ENCODE measurements at places on chromosomes 12 and 14.

DNA sequence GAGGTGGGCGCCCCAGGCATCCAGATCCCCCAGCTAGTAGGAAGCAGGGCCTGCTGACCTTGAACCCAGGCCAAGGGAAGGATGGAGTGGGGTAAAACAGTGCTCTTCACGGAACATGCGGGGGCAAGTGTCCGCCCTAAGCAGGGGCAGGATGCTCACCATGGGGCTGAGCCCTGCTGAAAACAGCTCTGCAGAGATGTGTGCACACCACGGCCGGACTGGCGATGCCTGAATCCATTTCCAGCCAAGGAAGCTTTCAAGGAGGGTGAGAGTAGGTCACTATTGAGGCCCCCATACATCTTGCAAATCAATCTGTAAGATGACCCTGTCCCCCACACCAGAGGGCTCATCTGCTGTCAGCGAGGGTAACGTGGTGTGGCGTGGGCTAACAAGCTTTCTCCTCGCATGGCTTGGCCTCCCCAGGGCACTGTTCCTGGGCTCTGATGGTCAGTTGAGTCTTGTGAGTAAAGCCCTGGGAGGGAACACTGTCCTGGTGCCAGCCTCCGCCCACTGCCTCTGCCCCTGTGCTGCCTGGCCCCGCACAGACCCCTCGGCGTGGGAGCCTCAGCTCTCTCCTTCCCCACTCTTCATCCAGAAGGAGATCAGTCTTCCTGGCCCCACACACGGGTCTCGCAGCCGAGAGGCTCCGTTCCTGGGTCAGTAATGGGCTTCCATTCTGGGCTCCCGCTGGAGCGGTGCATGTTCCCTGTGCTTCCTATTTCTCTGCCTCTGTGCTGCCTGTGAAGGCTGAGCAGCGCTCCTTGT is 69.1 kb downstream of the CCDC92 start:
- DNase-seq = no peak

DNA sequence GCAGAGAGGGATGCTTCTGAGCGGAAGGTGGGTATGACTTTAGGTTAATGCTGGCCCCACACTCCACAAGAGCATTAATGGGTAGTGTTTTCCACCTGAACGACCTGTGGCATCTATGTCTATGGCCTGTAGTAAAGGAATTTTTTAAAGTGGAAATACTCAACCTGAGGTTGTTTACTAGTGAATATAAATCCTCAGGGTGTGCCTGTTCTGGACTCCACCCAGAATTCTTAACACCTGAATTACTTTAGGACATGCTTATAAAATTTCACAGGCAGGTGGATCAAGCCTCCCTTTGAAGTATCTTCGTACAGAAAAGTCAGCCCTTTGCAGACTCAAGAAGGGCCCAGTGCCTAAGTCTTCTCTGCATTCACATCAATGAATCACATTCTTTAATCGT is 196.1 kb downstream of the ESR2 start:
- DNase-seq = no peak

- peak; percentile 59 for DNase-seq
Observed at GRCh38 chr14:96086032-96086431, 46.9 kb downstream of the C14orf132 start.

DNA sequence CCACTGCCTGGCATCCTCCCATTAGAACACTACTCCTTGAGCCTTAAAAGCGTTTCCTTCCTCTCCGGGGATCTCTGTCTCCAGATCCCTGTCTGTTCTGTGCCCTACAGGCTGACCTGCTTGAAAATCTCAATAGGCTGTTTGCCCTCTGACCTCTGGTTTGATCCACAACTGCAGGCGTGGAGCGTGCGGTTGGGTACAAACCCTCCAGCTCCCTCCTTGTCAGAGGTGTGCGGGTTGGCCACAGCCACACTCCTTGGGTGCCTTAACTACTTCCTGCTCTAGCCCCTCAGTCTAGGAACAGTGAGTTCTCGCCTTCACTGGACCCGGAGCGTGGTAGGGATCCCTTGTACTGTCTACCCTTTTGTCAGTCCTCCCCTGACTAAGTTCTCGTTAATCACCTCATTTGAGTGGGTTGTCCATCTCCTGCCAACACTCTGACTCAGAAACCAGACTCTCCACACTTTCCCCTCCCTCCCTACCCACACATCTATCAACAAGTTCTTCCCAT is 33.1 kb downstream of the CMKLR1 start:
- DNase-seq = peak; percentile 15

DNA sequence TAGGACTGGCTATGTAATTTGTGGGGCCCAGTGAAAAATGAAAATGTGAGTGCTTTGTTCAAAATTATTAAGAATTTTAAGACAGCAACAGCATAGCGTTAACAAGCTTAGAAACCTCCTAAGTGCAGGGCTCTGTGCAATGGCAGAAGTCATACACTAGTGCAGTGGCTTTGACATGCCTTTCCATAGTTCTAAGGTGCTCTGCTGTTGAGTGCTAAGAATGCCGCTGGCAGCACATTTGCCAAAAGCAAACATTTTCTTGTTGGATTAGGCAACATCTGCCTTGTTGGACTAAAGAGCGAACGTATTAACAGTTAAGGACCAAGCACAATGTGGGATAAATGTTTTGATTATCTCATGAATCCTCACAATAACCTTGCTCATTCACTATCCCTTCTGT is 244.9 kb upstream of the PDE3A start:
- DNase-seq = no peak

DNA sequence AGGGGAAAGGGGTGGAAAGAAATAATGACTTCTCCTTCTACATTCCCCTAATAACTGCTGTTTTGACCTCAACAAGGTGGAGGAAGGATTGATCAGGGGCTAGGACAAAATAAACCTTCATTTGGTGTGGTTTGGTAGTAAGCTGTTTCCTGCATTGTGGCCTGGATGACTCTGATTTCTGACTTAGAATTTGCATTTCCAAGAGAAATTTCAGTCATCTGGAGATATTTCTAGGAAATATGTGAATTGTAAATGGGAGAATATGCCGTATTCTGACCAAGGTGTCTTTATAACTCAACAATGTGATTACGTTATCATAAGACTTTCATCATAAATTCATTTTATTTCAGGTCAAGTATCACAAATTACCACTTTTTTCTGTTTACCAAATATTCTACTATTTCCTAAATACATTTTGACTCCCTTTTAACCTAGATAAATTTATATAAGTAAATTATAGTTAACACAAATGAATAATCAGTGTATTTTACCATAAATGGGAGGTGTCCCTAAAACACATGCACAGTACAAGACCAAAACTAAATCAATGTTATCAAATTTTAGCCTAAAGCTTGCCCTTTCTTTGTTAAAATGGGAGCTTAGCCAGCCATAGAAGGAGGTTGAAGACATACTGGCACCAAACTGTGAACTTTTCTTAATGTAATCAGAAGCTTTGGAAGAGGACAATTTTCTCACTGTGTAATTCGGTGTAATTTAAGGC is 828.8 kb downstream of the TMTC2 start:
- no peak for DNase-seq

DNA sequence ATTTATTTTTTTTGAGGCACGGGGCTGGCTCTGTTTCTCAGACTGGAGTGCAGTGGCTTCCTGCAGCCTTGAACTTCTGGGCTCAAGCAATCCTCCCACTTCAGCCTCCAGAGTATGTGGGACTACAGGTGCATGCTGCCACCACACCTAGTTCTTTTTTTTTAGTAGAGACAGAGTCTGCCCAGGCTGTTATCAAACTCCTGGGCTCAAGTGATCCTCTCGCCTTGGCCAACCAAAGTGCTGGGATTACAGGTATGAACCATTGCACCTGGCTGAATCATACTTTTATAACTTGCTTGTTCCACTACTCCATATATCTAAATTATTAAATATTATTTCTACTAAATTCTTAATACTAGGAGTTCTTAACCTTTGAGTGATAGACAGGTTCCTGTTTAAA is 111.6 kb downstream of the BTG1 start:
- no peak for DNase-seq

GRCh38 chr12:67069451-67070306 is 199.5 kb upstream of the CAND1 start:
- no peak for DNase-seq

- DNase-seq = no peak
Observed at GRCh38 chr14:97638864-97639263, 841.7 kb downstream of the VRK1 start.

- no peak for DNase-seq
Observed at GRCh38 chr14:78228702-78229327, 58.6 kb downstream of the NRXN3 start.

DNA sequence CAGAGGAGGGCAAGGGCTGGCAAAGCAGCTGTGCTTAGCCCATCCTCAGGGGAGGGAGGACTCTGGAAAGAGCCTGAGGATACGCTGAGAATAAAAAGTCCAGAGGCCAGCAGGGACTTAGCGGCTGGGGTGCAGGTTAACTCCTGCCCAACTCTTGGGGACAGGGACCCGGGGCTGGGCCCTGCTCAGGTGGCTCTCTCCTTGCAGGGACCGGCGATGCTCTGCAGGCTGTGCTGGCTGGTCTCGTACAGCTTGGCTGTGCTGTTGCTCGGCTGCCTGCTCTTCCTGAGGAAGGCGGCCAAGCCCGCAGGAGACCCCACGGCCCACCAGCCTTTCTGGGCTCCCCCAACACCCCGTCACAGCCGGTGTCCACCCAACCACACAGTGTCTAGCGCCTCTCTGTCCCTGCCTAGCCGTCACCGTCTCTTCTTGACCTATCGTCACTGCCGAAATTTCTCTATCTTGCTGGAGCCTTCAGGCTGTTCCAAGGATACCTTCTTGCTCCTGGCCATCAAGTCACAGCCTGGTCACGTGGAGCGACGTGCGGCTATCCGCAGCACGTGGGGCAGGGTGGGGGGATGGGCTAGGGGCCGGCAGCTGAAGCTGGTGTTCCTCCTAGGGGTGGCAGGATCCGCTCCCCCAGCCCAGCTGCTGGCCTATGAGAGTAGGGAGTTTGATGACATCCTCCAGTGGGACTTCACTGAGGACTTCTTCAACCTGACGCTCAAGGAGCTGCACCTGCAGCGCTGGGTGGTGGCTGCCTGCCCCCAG is 2.8 kb downstream of the B3GNT4 start:
- no peak for DNase-seq

DNA sequence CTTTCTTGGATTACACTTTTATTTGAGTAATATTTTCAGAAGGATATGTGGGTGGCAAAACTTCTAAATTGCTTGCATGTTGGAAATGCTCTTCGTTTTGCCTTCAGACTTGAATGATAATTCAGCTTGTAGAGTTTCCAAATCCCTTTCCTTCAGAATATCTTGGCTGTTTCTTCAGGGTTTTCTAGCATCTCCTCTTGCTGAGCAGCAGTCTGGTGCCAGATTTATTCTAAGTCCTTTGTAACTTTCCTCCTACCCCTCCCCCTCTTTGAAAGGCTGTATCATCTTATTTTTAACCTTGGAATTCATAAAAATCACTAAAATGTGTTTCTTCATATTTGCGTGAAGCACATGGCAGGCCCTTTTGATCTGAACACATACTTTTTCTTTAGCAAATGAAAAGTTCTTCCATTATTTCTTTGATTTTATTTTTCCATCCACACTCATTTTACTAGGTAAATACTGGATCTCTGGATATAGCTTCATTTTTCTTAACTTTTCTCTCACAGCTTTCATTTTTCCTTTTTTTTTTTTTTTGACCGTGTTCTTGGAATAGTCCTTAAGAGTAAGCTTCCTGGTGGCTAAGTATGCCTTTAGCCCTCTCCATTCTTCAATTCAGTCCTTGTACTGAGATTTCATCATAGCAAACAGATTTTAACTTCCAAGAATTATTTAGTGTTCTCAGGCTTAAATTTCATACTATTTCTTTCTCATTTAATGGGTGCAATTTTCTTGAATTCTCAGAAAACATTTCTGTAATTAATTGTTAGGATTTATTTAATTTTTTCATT is 102.0 kb downstream of the SLC38A4 start:
- DNase-seq = peak; percentile 17

DNA sequence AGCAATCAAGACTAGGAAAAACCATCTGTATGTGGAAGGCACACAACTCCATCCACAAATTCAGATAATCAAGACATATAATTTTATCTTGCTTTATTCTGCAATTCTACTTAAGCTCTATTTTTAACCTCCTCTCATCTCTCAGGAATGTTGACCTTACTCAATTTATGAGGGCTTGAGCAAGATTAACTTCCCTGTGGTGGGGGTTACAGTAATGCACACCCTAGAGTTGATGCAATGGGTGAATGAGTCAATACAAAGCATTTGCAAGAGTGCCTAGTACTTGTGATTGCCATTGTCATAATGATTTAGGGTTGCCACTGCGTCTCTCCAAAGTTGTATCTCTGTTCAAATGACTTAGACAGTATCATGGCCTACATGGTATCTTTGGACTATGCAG is 1598.4 kb upstream of the TMEM132C start:
- peak; percentile 98 for DNase-seq

- DNase-seq = peak; percentile 74
Observed at GRCh38 chr12:95215949-95216348, 1.3 kb downstream of the FGD6 start.

Data from fibroblast of the aortic adventitia (primary cell).